ENCODE measurements at places on chromosomes 6 and 20. TPM values are rescaled to one million over a fixed set of nuclear protein-coding genes. Genes with fewer than 3 reads are reported as not detected.

The TBXT gene
- not detected for total RNA-seq

The SLC18B1 gene
- 7.9 TPM for total RNA-seq

The POPDC3 gene
- total RNA-seq: not detected

- no peak for DNase-seq
These were observed 150.0 kb upstream of the CST7 start for GRCh38 chr20:24798930-24799705.

GRCh38 chr20:7770578-7770977 is 169.7 kb downstream of the HAO1 start:
- no peak for DNase-seq

GRCh38 chr6:121535777-121536176 is 100.3 kb downstream of the GJA1 start:
- no peak for DNase-seq

DNA sequence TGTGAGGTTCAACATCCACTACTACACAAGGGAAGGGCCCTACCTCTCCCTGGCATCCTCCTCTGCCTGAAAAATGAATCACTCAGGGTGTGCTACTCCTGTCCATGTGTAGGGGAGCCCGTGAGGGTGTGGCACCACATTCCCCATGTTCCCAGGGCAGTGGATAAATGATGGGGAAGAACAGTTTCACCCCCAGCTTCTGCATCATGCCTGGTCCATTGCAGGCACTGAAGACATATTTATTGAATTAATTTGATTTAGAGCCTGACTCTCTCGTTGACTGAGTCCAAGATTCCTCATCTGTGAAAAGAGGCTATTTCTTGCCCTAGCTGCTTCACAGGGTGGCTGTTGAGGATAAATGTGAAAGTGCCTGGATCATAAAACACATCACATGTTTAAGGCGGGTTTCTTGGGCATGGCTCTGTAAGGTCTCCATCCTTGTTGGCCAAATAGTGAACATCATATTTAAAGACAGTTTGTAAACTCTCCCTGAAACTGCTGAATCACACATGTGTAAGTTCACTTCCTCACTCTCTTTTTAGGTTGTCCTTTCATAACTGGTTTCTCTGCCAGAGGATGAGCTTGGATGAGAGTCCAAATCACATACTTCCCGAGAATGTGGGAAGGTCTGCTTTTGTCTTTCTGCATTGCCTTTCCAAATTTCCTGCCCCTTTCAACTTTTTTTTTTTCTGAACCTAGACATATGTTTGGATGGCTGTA is 79.7 kb upstream of the FYN start:
- DNase-seq: no peak

- no peak for DNase-seq
These were observed 518.2 kb upstream of the ID4 start for GRCh38 chr6:19319005-19319404.

All from lower leg skin (tissue), 4 donors.